ENCODE measurements at places on chromosomes 13 and 19. TPM values are rescaled to one million over a fixed set of nuclear protein-coding genes. Genes with fewer than 3 reads are reported as not detected.

- no peaks in the 10 kb centered on the region for H3K36me3 ChIP-seq
- H3K4me1 ChIP-seq, result no peaks in the 10 kb centered on the region
- H3K27ac ChIP-seq, result no peak overlapping the region
- no peak overlapping the region for H3K4me3 ChIP-seq
- no peak for DNase-seq
Measured at GRCh38 chr13:97702614-97703013, 250.9 kb upstream of the IPO5 start.

The FSTL3 gene
- 0.64 TPM for total RNA-seq

The ZNF101 gene
- 84.4 TPM for total RNA-seq

The ZNF208 gene
- 1.0 TPM for total RNA-seq

- no peak overlapping the region for H3K4me3 ChIP-seq
- no peaks in the 10 kb centered on the region for H3K27me3 ChIP-seq
- H3K27ac ChIP-seq, result no peak overlapping the region
- H3K36me3 ChIP-seq, result no peaks in the 10 kb centered on the region
- H3K4me1 ChIP-seq, result peaks cover 16% of the 10 kb centered on the region
Measured at GRCh38 chr19:48806518-48806817, 4.4 kb downstream of the BCAT2 start.
